ENCODE measurements at places on chromosomes 1 and 21.
A peak's percentile ranks its signal among the peaks of the same experiment; 100 is the strongest.

- DNase-seq = peak; percentile 84
Observed at GRCh38 chr21:26170471-26171257, at the start of gene APP. Gene APP (minus strand): TSS chr21:26170770. CDS start chr21:26170620, 150 bp downstream.

DNA sequence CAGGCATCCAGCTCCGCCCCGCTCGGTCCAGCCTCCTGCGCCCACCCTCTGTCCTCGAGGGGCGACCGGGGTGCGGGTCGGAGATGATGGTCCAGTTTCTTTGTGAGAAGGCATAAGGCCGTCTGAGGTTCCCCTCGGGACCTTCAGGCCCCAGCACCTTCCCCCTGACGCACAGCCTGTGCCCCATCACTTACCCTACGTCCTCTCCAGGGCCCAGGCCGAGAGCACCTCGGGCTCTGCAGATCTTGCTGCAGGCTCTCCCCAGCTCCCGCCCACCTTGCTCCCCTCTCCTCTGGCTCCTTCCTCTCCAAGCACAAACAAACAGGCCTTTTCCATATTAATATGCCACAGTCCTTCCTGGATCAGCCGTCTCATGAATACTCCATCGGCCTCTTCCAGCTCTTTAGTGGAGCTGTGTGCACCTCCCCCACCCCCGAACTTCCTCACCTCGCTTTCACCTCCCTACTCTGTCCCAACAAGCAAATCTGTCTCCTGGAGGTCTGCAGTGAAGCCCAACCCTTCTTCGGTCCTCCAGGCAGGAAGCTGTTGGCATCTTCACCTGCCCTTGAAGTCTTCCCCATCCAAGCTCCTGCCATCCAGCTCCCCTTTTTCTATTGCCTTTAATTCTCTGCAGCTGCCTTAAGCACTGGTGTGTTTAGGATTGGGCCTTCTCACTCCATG lies 448 bp upstream of the COL9A2 start:
- no peak for DNase-seq

- DNase-seq = no peak
Observed at GRCh38 chr21:31180256-31181081, 142.2 kb upstream of the KRTAP19-8 start.

GRCh38 chr1:84363019-84363418 lies 35.3 kb upstream of the DNASE2B start:
- no peak for DNase-seq

DNA sequence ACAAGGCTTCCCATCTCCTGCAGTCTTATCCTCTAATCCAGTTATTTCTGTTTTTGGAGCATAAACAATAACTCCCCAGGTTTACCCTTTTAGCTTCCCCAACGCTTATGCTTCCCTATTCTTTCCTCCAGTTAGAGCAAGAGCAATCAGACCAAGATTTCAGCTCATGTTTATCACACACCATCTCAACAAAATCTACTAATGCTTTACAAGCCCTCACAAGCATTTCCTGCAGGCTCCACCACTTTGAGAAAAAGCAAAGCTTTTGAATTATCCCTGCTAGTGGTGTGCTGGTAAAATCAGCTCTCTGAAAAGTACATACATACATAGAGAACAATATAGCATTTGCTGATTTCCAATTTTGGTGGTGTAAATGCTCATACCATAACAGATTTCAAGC lies 92.9 kb downstream of the EDEM3 start:
- DNase-seq = no peak

- DNase-seq = no peak
Observed at GRCh38 chr1:181032535-181032934, 1.2 kb upstream of the MR1 start.

Data from islet precursor cell (in vitro differentiated cells).